ENCODE measurements at places on chromosomes 12 and 14.

DNA sequence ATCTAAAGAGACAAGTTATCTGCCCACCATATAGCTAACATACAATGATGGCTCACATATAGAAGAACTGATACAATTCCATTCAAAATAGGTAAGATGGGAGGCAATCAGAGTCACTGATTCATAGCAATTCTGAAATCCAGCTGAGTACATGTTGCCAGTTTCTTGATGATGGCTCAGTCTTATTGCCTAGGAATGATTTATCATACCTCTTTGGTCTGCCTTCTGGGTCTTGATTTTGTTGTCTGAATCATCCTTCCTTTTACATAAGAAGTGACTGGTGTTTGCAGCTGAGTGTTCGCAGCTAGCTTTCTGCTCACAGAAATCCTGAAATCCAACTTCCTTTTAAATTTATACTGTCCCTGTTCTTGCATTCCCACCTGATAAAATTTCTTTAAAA, 463.2 kb upstream of the MGAT4C start:
- DNase-seq, result no peak

GRCh38 chr12:4118017-4118510, 155.5 kb upstream of the CCND2 start:
- no peak for DNase-seq

DNA sequence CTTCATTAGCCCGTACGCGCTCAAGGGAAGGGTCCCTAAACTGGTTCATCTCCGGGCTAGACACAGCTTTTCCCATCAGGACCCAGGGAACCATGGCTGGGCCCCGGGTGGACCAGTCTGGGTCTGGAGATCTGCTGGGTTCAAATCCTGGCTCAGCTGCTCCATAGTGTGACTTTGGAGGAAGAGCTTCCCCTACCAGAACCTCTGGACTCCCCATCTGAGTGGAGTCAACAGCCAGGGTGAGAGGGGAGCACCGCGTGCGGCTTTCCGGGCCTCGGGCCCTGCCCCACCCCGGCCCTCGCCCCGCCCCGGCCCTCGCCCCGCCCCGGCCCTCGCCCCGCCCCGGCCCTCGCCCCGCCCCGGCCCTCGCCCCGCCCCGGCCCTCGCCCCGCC, 41.2 kb downstream of the BEGAIN start:
- DNase-seq, result no peak

- DNase-seq, result no peak
Measured at GRCh38 chr12:102343361-102344121, 136.8 kb downstream of the IGF1 start.

DNA sequence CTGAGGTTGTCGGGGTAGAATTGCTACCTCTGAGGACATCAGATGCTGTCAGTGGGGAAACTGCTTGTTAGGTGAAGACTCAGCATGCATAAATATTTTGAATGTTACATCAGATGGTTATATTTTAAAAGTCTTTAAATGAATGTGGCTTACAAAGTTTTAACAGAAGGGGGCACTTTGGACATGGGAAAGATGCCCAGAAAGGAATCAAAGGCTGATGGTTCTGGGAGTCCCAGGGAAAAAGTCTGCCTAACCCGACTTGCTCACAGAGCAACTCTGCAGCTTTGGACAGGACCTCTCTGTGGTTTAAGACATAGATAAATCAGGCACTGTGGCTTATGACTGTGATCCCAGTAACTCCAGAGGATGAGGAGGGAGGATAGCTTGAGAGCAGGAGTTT, 474.9 kb downstream of the ATP23 start:
- peak; percentile 87 for DNase-seq

DNA sequence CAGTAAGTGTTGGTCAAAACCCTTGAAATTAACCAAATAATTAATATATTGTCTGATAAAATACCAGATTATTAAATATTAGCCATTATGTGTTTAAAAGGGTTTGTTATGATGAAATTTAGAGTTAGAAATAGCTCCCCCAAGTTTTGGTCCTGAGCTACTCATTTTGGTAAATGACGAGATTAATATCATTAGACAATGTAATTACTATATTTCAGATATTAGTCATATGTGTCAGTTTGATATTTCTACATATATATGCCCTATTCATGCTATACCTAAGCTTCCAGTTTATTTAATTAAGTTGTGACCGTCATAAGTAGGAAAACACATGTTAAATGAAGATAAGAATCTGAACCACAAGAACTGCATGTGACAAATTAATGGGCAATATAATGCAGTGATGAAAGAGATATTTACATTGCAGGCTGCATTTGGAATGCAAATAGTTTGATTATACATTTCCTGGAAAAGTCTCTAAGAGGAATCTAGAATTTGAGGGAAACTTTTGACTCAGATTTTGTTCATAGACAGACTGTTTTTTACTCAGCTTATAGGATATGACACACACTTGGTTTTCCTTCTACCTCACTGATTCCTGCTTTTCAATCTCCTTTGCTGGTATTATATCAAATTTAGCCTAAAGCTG, 70.5 kb downstream of the TBC1D30 start:
- DNase-seq, result no peak

GRCh38 chr12:62379026-62379722, 87.5 kb upstream of the MON2 start:
- peak; percentile 28 for DNase-seq

- DNase-seq, result no peak
Measured at GRCh38 chr12:51832354-51833107, 16.0 kb downstream of the FIGNL2 start.

DNA sequence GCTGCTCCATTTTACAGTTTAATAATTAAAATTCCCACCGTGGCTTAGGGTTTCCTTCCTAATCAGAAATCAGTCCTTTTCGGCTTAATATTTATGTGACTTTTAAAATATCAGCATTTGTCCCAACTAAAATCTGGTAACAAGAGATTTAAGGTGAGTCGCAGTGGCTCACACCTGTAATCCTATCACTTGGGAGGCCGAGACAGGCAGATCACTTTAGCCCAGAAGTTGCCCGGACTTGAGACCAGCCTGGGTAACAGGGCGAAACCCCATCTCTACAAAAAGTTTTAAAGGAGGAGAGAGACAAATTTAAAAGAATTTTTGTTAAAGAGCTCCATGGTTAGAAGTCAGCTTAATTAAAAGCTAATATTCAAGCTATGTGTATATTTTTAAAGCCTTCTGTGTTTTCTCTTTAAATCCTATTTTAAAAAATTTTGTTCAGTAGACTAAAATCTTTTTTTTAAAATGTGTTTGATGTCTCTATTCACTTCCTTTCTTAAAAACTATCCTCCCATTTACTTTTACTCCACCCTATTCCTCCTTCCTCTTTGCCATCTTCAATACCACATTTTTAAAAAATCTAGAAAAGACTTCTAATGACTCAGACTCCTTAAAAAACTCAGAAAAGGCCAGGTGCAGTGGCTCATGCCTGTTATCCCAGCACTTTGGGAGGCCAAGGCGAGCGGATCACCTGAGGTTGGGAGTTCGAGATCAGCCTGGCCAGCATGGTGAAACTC, 3.8 kb upstream of the TAC3 start:
- no peak for DNase-seq

DNA sequence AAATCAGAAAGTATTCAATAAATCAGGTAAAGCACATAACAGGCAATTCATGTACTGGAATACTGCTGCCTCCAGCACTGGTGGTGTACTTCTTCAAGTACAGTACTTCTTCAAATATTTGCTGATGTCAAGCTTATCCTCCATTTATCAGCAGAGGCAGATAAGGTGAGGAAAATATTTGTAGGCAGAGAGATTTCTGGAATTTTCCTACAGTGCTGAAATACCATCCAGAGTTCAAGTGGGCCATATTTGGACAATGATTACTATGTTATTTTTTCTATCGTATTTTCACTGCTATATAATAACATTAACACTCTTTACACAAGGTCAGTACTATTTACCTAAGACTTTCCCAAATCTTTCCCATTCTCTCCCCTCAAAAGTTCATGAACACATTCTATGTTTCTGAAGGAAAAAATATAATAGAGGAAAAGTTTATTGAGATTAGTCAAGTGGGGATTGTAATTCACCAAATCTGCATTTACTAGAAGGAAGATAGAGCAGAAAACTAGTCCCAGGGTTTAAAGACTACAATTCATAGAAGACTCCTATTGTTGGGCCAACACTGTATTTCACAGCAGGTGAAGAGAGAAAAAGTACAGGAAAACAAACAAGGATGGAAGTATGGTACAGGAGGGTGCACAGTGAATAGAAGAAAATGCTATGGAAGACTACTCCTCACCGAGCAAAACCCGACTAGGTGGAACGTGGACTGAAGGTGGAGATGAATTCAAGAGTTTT, 141.1 kb downstream of the PAWR start:
- no peak for DNase-seq

- peak; percentile 77 for DNase-seq
Measured at GRCh38 chr14:99757331-99758070, 35.7 kb upstream of the EML1 start.

DNA sequence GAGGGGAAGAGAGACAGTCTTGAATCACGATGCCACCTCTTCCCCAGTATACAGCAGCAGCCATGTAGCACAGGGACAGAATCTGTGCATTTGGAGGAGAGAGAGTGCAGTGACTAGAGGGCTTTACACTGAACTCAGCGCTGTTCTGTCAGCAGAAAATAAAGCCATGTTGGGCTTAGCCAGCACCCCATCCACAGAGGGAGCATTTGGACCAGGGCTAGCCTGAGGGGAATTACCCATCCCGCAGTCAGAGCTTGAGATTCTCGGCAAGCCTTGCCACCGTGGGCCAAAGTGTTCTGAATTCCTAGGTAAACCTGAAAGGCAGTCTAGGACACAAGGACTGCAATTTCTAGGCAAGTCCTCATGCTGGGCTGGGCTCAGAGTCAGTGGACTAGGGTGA, 120.4 kb upstream of the CNOT2 start:
- no peak for DNase-seq

DNA sequence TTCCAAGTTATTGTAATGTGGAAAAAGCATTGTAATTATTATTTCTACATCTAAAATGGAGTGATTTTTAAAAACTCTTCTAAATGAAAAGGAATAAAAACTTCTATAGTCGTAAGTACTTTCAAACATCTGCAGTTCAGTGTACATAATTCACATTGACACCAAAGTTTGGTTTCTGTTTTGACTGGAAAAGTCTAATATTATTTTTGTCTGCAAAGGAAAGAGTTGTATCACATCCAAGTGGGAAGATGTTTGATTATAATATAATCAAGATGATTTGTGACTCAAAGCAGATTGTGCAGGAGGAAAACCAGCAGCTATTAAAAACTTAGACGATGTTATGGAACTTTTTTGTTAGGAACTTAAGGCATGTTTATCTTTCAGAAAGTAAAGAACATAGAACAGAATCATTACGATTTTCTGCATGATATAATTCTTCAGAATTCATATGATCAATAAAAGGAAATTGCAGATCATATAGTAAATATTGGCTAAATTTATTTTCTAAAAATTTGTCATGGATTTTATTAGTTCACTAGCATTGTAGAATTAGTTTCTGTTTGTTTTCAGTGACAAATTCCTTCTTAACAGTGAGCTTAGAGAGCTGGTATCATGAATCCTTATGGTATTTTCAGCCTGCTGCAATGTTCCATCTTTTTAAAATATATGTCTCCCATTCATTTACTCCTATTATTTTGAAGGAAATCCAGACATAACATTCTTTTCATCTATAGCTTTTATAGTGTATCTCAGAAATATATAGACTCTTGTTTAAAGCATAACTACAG, 145.8 kb downstream of the MIPOL1 start:
- peak; percentile 16 for DNase-seq

- no peak for DNase-seq
Measured at GRCh38 chr12:53105712-53106439, 2.6 kb downstream of the SOAT2 start.

DNA sequence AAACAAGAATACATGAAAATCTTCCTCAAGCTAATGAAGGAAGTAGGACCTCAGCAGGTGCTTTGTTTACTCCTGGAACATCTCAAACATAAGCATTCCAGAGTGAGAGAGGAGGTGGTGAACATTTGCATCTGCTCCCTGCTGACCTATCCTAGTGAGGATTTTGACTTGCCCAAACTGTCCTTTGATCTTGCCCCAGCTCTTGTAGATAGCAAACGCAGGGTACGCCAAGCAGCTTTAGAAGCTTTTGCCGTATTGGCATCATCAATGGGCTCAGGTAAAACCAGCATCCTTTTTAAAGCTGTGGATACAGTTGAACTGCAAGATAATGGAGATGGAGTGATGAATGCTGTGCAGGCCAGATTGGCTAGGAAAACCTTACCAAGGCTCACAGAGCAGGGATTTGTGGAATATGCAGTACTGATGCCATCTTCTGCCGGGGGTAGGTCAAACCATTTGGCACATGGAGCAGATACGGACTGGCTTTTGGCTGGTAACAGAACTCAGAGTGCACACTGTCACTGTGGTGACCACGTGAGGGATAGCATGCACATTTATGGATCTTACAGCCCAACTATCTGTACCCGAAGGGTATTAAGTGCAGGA, 1.9 kb downstream of the TOGARAM1 start:
- DNase-seq, result no peak

GRCh38 chr14:56944397-56944796, 134.1 kb upstream of the OTX2 start:
- no peak for DNase-seq

DNA sequence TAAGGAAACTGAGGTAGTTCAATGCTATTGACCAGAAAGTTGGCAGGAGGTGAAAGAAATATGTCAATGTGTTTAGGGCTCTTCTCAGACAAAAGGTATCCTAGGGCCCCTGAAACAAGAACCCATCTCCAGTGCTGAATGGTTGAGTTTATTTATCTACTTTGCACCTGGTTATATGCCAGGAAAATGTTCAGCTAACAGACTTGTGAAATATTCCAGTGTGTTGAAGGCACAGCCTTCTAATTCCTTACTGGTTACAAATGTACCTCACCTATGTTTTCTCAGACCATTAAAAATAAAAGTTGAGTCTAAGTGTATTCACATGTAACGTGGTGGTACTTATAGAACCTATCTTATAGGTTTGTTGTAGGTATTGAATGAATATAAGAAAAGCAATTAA, 511.7 kb upstream of the SEL1L start:
- DNase-seq, result no peak

DNA sequence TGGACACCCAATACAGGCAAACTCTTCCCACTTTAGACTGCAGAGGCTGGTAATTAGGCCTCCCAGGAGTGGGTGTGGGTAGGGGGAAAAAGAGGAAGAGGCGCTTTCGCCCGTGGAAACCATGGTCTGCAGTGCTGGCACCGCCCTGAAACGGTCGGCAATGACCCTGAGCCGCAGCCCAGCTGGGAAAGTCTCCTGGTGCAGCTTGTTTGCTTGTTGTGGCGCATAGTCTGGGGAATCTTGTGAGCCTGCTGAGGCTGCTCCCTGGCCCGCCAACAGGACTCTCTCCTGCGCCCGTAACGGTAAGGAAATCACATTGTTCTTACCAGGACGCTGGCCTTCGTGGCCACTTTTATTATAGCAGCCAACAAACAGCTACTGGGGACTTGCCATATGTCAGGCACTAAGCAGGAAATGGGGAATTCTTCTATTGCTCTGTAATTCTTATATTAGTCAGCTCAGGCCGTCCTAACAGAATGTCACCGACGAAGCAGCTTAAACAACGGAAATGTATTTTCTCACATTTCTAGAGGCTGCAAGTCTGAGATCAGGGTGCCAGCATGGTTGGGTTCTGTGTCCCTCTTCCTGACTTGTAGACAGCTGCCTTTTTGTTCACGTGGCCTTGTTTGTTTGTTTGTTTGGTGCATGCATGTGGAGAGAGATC, 52.5 kb upstream of the RIN3 start:
- DNase-seq, result no peak

- peak; percentile 32 for DNase-seq
Measured at GRCh38 chr14:51576117-51576430, 75.6 kb upstream of the FRMD6 start.

- no peak for DNase-seq
Measured at GRCh38 chr14:90820958-90821357, 4.7 kb upstream of the TTC7B start.
